ENCODE measurements at places on chromosomes 3 and 15.

DNA sequence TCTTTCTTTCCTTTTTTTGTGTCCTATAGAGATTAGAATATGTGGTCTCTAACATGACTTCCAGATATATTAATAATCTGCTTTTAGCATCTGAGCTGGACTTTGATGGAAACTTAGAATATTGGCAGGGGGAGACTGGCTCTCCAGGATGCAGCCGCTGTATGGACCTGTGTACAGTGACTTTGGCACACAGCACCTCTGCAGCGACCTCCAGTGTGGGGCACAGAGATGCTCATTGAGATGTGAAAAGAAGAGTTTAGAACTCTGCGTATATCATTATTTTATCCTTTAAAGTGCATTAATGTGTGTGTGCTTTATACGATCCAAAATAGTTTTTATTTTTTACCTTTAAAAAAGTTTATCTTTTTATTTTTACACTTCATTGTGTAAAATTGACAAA lies 18.3 kb downstream of the CFAP161 start:
- DNase-seq = no peak

- peak; percentile 39 for DNase-seq
Observed at GRCh38 chr3:69368129-69368741, 17.7 kb downstream of the FRMD4B start.

DNA sequence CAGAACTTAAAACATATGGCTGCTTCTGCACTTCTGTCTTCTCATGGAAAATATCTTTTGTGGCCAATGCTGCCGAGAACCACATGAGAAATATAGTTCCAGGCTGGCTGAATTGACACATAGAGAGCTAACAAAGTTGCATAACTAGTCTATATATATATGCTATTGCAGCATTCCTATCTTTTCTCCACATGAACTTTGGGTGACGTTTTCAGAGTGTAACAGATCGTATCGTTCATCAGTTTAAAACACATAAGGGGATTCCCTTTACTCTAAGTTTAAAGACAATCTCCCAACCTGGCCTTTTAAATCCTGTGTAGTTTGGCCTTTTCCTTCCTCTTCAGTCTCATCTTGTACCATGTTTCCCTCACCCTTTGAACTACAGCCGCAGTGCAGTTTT lies 394.2 kb upstream of the CBLB start:
- no peak for DNase-seq

- DNase-seq = no peak
Observed at GRCh38 chr3:132925256-132925930, 112.8 kb upstream of the TMEM108 start.

GRCh38 chr15:48514103-48514816 lies 131.2 kb downstream of the FBN1 start:
- DNase-seq = no peak

DNA sequence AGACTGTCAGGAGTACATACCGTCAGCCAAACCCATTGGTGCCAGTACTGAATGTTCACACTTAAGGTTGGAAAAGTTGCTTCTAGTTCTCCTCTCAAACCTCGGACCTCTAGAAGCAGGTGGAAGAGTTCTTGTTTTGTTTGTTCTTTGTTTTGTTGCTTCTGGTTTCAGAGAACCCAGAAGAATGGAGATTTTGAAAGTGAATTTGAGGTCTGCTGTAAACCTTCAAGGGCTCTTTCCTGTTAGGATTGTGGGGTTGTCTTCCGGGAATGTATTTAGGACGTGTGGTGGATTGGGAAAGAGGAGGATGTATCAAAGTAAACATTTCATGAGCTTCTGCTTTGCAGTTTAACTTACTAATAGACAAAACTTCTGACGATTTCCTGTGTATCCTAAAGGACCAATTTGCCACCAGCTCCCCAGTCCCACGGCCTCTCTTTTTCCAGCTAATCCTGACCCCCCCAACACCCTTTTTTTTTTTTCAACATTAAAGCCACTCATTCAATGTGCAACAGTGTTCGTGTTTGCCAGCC lies 50.3 kb downstream of the FILIP1L start:
- no peak for DNase-seq

- peak; percentile 37 for DNase-seq
Observed at GRCh38 chr15:38254051-38254883, 1.6 kb downstream of the SPRED1 start.

GRCh38 chr3:171835116-171835515 lies 8.0 kb upstream of the TMEM212 start:
- no peak for DNase-seq

DNA sequence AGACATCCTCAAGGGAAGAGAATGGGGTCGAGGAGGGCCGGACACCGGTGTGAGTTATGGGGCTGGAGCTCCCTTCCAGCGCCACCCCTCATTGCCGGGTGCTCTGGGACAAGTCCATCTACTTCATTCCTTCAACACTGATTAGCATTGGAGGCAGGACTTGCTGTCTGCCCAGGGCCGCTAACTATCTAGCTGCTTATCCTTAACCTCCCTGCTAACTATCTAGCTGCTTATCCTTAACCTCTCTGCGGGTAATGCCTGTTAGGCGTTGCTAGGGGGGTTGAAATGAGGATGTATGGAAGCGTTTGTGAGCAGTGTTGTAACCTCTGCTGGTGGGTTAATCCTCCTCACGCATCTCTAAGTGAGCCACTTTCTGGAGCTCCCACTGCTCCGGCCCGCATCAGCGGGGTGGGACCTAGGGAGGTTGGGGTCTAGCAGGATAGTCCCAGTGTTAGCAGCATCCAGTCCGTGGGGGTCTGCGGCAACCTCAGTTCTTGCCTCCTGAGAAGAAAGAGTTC lies 10.9 kb upstream of the CHAC1 start:
- DNase-seq = no peak

GRCh38 chr3:19972054-19972453 lies 25.2 kb downstream of the RAB5A start:
- DNase-seq = no peak

- no peak for DNase-seq
Observed at GRCh38 chr15:58474741-58475323, 43.0 kb downstream of the LIPC start.

DNA sequence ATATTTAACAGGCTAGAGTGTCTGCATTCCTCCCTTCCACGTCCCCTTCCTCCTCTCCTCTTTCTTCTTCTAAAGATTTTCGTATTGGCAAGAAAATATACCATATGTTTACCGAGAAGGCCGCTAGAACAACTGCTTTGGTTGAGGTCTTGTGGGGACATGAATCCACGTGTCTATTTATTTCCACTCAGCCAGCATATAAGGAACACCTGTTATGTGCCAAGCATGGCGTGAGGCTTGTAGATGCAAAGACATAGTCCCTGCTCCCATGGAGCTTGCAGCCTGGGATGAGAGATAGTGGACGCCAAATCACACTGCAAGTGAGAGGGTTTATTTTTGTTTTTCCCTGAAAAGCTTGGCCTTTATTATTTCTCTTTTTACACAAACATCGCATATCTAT lies 57.1 kb downstream of the SLC7A14 start:
- no peak for DNase-seq

DNA sequence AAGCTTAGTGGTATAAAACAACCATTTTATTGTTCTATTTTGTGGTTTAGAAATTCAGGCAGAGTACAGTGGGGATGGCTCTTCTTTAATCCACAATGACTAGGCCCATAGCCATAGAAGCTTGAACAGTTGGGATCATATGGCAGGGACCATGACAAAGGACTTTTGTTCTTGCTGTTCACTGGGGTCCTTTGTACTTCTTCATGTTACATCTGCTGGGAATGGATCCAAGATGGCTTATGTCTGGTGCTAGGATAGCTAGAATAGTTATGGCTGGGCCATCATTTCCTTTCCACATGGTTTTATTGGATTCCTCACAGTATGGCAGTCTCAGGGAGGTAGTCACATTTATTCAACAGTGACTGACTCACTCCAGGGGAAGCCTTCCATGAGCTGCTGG lies 427.9 kb upstream of the AGTR1 start:
- DNase-seq = no peak

GRCh38 chr3:144051211-144051610 lies 79.6 kb downstream of the DIPK2A start:
- DNase-seq = no peak

- DNase-seq = no peak
Observed at GRCh38 chr15:95142531-95142930, 911.2 kb downstream of the MCTP2 start.

DNA sequence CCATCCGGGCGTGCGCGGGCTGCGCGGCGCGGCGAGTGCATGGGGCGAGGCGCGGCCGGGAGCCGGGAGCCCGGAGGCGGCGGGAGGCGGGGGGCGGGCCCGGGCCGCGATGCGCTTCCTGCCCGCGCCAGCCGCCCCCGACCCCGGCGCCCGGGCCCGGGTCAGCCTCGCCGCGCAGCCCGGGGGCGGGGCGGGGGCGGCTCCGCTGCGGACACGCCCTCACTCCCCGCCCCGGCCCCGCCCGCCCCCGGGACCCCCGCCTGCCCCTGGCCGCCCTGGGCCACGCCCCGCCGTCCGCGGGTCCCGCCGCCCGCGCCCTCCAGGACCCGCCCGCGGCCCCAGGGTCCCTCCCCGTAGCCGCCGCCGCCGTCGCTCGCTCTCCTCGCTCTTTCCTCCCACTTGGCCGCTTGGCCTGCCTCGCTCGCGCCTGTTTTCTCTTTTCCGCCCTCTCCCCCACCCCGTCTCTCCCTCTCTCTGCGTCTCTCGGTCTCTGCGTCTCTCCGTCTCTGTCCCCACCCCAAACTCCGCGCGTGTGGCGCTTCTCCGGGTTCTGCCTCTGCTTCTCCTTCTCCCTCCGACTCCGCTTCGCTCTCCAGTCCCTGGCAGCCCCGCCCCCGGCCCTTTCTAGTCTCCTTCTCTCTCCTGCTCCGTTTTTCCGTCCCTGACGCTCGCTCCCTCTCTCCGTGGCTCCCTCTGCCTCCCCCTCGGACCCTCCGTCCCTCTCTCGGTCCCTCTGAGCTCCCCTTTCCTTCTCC lies at the start of gene PLXND1:
TSS of gene PLXND1 (minus strand) at position 41 of the 755 bp plus-strand sequence. CDS start at position 4, 37 bp downstream.
- DNase-seq = no peak

DNA sequence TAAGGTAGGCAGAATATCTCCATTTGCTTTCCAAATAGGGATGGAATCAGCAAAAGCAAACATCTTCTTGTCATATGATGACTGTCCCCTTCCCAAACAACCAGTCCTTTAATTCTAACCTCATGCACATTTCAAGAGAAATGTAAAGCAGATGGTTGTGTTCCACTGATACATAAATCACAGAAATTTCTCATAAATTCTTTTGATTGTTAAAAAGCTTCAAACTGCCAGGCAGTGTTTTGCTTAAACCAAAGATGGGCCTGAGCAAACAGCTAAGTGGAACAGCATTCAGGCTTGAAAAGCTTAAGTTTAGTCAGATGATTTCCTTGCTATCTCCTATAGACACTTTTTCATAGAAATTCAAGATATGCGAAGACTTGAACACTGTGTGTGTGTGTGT lies 74.3 kb upstream of the SOX2 start:
- no peak for DNase-seq

- DNase-seq = no peak
Observed at GRCh38 chr3:63654211-63654610, 1.7 kb downstream of the SNTN start.

- no peak for DNase-seq
Observed at GRCh38 chr3:97721446-97721845, 43.1 kb upstream of the ARL6 start.

Measured in activated CD4-positive, alpha-beta T cell treated with anti-CD3 and anti-CD28 coated beads, Interleukin-2, amount 50 U/mL, for 16 hours (primary cell).